Neural crest cell (in vitro differentiated cells): ENCODE measurements at places on chromosomes 6 and 20. TPM values are rescaled to one million over a fixed set of nuclear protein-coding genes. Genes with fewer than 3 reads are reported as not detected.

- H3K27me3 ChIP-seq: peaks cover 2% of the 10 kb centered on the region
- H3K27ac ChIP-seq: no peak overlapping the region
- no peaks in the 10 kb centered on the region for H3K36me3 ChIP-seq
- H3K4me3 ChIP-seq: no peak overlapping the region
These were observed 57.4 kb downstream of the STMND1 start for GRCh38 chr6:17159240-17159639.

- H3K36me3 ChIP-seq: no peaks in the 10 kb centered on the region
- DNase-seq: no peak
- no peak overlapping the region for H3K4me3 ChIP-seq
- peaks cover 6% of the 10 kb centered on the region for H3K4me1 ChIP-seq
- no peaks in the 10 kb centered on the region for H3K27me3 ChIP-seq
These were observed 3.4 kb downstream of the THEMIS start for GRCh38 chr6:127897484-127897883.

Gene TGM3
- 0.23 and 0.43 TPM in 2 replicates for total RNA-seq

Gene TAAR8
- not detected in 2 replicates for total RNA-seq

Gene ENPP5
- total RNA-seq: 0.36 and 0.68 TPM in 2 replicates

Gene DYNLT2
- total RNA-seq: 2.8 TPM in 2 replicates

DNA sequence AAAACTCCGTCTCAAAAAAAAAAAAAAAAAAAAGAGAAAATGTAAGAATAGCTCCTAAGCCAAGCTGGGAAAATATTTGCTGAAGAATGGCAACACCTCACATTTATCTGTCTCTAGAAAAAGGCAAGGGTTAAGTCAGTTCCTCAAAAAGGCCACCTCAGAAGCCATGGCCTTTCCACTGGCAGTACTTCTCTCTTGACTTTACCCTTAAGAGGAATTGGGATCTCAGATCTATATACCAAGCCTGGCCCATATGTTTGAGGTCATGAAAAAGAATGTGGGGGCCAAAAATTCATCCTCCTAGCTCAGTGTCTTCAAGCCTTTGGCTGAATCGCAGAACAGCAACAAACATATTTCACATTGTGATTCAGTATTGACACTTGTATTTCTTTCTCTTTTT lies 10.9 kb upstream of the NCOA3 start:
- no peak for DNase-seq
- H3K27me3 ChIP-seq: no peaks in the 10 kb centered on the region
- peaks cover 5% of the 10 kb centered on the region for H3K4me1 ChIP-seq
- no peak overlapping the region for H3K27ac ChIP-seq
- H3K4me3 ChIP-seq: no peak overlapping the region

DNA sequence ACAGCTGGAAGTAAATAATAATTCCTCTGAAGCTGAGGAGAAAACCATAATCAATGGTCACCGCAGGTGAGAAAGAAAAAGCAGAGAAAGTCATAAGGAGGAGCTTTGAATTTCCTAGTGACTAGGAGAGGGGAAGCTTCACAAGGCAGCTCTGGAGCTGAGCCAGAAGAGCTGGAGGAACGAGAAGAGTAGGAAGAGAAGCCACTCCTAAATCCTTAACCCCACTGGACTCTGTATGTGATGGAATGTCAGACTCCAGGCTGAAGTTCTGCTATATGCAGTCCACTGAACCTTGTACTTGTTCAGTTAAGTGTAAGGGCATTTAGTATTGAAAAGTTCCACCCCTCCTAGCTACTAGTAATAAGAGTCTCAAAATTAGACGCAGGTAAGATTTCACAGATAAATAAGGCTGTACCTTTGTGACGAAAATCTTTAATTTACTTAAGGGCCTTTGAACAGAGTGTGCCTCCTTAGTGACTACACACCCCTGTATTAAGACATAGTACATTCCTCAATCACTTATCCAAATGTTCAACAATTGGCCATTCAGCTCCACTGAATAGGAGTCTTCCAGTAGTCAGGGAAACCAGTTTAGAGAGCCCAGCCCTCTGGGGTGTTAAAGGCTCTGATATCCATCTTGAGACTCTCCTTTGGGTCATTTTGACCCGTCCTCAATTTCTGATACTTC lies 71.4 kb upstream of the UFL1 start:
- no peak overlapping the region for H3K4me3 ChIP-seq
- no peak for DNase-seq
- H3K27me3 ChIP-seq: no peaks in the 10 kb centered on the region
- no peaks in the 10 kb centered on the region for H3K36me3 ChIP-seq
- H3K27ac ChIP-seq: peak overlapping the region; percentile 29

Gene UQCC2
- 114 and 116 TPM in 2 replicates for total RNA-seq

Gene LY6G6F
- not detected in 2 replicates for total RNA-seq

Gene GSTA2
- total RNA-seq: not detected in 2 replicates

Gene CYP21A2
- total RNA-seq: 0.23 TPM in 2 replicates

Gene IRAK1BP1
- total RNA-seq: 7.8 and 8.4 TPM in 2 replicates

Gene ABHD16B
- total RNA-seq: not detected in 2 replicates

GRCh38 chr6:110635096-110635495 lies 158.7 kb upstream of the SLC22A16 start:
- H3K36me3 ChIP-seq: peaks cover 3% of the 10 kb centered on the region
- DNase-seq: no peak
- H3K4me3 ChIP-seq: no peak overlapping the region
- H3K4me1 ChIP-seq: no peaks in the 10 kb centered on the region
- H3K27me3 ChIP-seq: no peaks in the 10 kb centered on the region

Gene SMLR1
- total RNA-seq: not detected in 2 replicates

GRCh38 chr6:98657764-98658163 lies 176.6 kb upstream of the POU3F2 start:
- peak; percentile 57 for DNase-seq
- H3K4me3 ChIP-seq: no peak overlapping the region
- H3K36me3 ChIP-seq: no peaks in the 10 kb centered on the region
- no peak overlapping the region for H3K27ac ChIP-seq
- no peaks in the 10 kb centered on the region for H3K27me3 ChIP-seq
- H3K4me1 ChIP-seq: peaks cover 9% of the 10 kb centered on the region

GRCh38 chr6:20900389-20901160 lies 366.3 kb downstream of the CDKAL1 start:
- no peaks in the 10 kb centered on the region for H3K27me3 ChIP-seq
- no peak overlapping the region for H3K4me3 ChIP-seq
- no peak for DNase-seq
- H3K36me3 ChIP-seq: peaks cover 30% of the 10 kb centered on the region

GRCh38 chr6:90720404-90720803 lies 133.5 kb upstream of the MAP3K7 start:
- no peak overlapping the region for H3K27ac ChIP-seq
- H3K36me3 ChIP-seq: no peaks in the 10 kb centered on the region
- H3K4me3 ChIP-seq: no peak overlapping the region
- DNase-seq: no peak
- no peaks in the 10 kb centered on the region for H3K4me1 ChIP-seq

- peak overlapping the region; percentile 33 for H3K4me3 ChIP-seq
- DNase-seq: peak; percentile 5
- H3K36me3 ChIP-seq: peaks cover 20% of the 10 kb centered on the region
- H3K4me1 ChIP-seq: peaks cover 47% of the 10 kb centered on the region
These were observed 528.2 kb upstream of the MARCKS start for GRCh38 chr6:113328886-113329381.

- no peak overlapping the region for H3K27ac ChIP-seq
- no peaks in the 10 kb centered on the region for H3K36me3 ChIP-seq
- H3K4me1 ChIP-seq: no peaks in the 10 kb centered on the region
- no peak for DNase-seq
These were observed 43.5 kb upstream of the ENPP1 start for GRCh38 chr6:131764350-131764749.

GRCh38 chr6:7821426-7821825 lies 89.2 kb downstream of the TXNDC5 start:
- H3K27ac ChIP-seq: no peak overlapping the region
- H3K27me3 ChIP-seq: no peaks in the 10 kb centered on the region
- no peak overlapping the region for H3K4me3 ChIP-seq
- no peak for DNase-seq
- peaks cover 1% of the 10 kb centered on the region for H3K4me1 ChIP-seq

DNA sequence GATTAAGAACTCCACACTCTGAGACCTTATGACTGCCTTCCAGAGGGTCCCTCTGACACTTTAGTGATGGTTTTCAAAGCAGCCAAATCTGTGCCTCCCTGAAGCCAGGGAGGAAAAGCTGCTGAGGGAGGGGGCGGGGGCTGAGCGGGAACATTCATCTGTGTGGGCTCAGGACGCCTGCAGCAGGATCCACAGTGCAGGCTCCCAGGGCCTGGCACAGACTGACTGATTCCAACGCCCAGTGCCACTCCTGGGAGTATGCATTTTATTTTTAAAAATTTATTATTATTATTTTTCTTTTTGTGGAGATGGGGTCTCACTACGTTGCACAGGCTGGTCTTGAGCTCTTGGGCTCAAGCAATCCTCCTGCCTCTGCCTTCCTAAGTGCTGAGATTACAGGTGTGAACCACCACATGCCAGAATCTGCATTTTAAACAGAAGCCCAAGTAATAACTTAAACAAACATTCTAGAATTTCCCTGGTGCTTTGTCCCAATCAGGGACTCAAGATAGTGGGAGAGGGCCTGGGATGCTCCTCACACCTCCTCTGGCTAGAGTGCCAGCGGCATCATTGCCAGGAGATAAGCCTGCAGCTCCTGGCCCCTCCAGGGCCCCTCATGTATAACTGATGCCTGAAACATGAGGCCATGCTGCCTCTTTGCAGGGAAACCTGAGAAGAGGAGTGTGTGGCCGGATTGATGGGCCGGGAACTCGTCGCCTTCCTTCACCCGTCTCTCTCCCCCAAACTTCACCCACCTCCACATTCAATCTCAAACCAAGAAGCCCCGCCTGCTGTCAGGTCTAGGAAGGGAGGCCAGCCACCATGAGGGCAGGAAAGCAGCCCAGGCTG lies 438 bp upstream of the TMC2 start:
- DNase-seq: no peak
- H3K4me3 ChIP-seq: no peak overlapping the region
- peaks cover 89% of the 10 kb centered on the region for H3K27me3 ChIP-seq
- no peaks in the 10 kb centered on the region for H3K36me3 ChIP-seq
- peaks cover 19% of the 10 kb centered on the region for H3K4me1 ChIP-seq

DNA sequence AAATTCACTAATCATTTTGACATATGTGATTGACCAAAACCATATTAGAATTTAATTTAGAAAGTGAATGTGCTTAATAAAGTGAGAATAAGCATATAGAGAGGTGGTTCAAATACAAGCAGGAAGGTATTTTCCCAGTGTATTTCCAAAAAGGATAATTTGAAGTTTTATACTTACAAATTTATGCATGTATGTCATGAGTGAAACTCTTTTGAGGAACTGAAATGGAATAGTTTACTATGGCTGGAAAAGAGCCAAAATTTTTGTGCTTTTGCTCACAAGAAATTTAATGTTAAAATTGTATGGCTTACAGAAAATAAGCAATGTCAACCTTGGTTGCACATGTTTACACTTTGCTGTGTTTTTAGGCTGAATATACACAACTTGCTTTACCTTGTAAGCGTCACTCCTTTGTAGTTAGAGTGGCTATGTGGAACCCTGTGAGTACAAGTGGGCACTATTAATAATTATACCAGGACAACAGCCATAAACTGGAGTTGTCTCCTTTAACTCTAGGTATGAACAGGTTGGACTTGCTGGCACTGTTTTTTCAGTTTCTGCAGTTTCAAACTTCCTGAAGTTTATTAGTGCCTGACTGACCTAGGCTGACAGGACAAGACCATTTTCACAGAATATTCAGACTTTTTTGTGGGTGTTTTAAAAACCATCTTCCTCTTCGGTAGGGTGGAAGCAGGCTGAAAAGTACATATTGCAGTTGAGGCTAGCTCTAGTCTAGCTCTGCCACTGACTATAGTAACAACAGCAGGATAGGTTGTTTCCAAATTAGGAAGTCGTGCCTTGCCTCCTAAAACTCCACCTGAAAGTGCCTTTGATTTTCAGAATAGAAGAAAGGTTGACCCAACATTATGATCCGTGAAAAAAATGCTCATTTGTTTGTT lies 6.0 kb downstream of the AFDN start:
- H3K27me3 ChIP-seq: peaks cover 6% of the 10 kb centered on the region
- H3K36me3 ChIP-seq: no peaks in the 10 kb centered on the region
- peaks cover 59% of the 10 kb centered on the region for H3K4me1 ChIP-seq

DNA sequence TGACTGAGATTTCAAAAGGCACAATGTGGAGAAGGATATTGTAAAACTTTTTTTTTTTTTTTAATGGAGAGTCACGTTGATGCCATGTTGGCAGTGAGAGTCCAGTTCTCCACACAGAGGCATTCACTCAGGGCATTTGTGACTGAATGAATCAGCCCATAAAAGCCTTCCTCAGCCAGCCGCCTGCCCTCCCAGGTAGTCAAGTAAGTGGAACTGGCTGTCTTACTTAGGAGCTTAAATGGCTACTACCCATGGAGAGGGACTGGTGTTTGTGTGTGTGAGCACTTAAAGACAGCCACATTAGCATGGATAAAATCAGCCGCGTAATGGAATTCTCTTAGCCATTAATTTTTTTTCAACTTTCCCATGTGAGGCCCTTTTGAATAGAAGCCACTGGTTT lies 12.6 kb downstream of the AAR2 start:
- H3K4me3 ChIP-seq: no peak overlapping the region
- no peak for DNase-seq
- no peaks in the 10 kb centered on the region for H3K4me1 ChIP-seq
- H3K36me3 ChIP-seq: peaks cover 9% of the 10 kb centered on the region

DNA sequence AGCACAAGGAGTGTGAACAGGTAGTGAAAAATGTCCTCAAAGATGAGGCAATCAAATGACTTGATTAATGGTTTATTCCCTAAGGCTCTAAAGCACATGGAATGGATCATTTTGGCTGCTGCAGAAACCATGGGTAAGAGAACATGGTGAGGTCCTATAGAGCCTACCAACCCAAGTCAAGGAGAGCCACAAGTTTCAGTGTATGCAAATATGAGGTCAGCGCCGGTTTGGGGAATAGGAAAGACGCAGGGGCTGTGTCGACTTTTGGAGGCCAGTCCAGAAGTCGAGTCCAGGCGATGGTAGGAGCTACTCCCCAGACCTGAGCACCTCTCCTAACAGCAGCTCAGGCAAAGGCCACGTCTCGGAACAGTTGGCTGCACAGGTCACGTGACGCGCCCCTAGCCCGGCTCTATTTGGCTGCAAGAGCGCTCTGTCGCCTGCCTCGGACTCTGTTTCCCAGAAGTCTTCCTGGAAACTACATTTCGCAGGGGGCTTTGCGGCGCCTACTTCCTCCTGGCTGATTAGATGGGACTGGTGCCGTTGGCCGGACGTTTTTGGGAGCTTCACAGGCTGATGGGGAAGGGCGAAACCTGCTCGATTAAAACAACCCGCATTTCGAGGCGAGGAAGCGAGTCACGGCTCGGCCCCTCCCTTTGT lies 74.4 kb upstream of the CHD6 start:
- peak; percentile 71 for DNase-seq
- peaks cover 8% of the 10 kb centered on the region for H3K4me1 ChIP-seq
- peaks cover 28% of the 10 kb centered on the region for H3K27me3 ChIP-seq
- peak overlapping the region; percentile 92 for H3K4me3 ChIP-seq

Gene MAS1L
- total RNA-seq: not detected in 2 replicates

Gene FAM83C
- not detected in 2 replicates for total RNA-seq

DNA sequence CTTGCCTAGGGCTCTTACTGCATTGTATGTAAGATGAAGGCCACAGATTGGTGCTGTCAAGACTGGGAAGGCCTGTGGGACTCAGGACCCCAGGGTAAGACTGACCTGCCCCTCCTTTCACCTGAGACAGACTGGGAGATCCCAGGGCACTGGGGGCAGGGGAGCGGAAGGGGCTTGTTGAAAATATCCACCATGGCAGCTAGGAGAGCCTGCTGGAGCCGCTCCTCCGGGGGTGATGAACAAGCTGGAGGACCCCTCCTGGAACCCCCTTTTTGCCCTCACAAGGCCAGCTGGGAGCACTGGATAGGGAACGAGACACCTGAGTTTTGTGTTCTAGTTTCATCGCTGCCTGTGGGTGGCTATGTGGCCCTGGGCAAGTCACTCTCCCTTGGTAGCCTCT lies 9.2 kb upstream of the SDCBP2 start:
- no peaks in the 10 kb centered on the region for H3K4me1 ChIP-seq
- H3K27ac ChIP-seq: no peak overlapping the region
- no peaks in the 10 kb centered on the region for H3K27me3 ChIP-seq
- DNase-seq: no peak
